ENCODE measurements at places on chromosomes 5 and 9.

GRCh38 chr5:170268884-170269283 is 28.7 kb downstream of the LCP2 start:
- no peak for DNase-seq

DNA sequence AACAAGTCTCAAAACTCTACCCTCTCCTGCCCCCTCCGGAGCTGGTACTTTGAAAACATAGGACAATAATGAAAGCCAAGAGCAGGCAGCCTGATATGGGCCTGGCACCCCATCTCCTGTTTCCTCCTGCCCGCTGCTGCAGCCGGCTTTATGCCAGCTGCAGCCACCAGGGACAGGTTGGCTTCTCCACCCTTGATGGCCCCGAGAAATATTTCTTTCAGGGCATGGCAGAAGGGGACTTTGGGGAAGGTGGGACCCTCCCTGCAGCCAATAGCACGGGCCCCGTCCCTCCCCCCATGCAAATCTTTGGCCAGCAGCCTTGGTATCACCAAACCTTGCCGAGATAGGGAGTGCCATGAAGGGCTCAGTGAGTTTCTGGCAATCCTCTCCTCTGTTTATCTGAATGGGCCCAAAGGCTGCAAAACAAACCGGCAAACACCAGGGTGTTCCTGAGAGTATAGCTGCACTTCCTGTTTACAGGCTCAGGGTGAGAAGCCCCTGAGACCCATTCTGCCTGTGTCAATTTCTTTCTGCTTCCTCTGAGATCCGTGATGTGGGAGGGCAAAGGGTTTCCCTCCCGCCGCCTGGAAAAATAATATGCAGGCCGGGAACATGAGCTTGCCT is 73.4 kb upstream of the BOD1 start:
- DNase-seq: no peak

- no peak for DNase-seq
Measured at GRCh38 chr5:147689426-147689825, 93.1 kb downstream of the JAKMIP2 start.

DNA sequence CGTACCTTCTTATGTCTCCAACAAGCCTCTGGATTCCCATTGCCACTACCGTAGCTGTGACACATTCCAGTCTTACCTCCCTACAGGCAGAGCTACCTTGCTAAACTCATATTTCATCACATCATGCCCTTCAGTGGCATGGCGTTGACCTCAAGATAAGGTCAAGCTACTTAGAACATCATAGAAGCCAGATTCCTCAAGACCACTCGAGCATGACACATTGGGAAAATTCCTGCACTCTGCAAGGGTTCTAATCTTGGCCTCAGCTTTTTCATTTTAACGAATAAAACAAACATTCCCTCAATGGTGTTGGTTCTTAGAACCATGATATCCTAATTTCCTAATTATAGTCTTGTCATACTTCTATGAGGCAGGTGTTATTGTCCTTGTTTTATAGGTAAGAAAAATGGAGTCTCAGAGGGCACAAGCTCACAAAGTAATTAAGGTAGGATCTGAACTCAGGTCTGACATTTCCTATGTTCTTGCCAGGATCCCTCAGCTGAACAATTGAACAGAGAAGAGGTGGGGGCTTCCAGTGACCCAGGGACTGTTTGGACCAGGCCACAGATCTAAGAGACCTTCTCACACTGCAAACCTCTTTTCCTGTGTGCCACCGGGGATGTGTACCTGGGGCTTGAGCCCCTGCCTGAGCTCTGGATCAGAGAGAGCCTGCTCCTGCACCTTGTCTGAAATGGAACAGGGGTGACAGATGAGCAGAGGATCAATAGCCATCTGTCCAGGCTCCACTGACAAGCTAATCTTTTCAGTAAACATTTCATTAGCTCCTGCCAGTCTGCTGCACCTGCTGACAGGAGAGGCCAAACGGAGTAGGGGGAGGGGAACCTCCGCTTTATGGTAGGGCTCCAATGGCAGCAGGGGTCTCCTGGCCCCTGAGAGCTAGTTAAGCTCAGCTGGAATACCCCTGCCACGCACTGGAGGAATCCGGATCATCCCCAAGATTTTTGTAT is 49.3 kb downstream of the ALG2 start:
- no peak for DNase-seq

- no peak for DNase-seq
Measured at GRCh38 chr5:54446379-54446732, 9.1 kb upstream of the HSPB3 start.

GRCh38 chr5:6717247-6717646 is 4.0 kb downstream of the TENT4A start:
- no peak for DNase-seq

DNA sequence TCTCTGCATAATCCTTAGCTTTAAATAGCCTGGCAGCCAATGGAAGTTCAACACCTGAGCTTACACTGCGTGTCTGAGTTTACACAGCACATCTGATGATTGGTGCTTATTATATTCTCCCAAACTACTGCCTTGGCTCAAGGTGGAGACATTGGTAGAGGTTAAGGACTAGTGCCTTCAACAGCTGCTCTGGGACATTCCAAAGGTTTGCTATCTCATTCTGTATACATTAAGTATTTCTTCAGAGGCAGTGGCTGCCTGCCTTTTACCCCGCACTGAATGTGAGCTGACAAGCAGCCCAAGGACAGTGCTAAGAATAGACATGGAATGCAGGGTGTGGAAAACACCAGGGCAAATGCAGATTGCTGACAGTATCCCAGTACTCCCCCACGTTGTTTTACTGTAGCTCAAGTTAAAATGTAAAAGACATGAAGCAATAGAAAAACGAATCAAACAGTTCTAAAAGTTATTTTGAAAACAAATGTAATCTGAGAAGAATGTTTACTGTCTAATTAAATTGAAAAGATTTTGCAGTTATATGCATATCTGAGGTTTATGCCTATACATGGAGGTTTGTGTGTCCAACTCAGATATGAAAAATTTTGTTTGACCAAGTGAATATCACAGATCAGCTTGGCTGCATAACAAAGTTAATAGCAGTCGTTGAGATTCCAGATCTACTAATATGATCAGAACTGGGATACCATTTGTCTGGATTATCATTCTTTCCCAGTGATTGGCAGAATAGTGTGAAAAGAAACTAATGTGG is 1.8 kb downstream of the HSPB3 start:
- no peak for DNase-seq

- no peak for DNase-seq
Measured at GRCh38 chr9:127107929-127108876, 14.2 kb downstream of the ANGPTL2 start.

GRCh38 chr5:73126957-73127356 is 6.6 kb downstream of the TMEM171 start:
- no peak for DNase-seq

GRCh38 chr5:119426057-119426456 is 26.2 kb upstream of the HSD17B4 start:
- DNase-seq: no peak
